Right kidney (tissue), 9 donors: ENCODE measurements at places on chromosomes 5 and 9.
A peak's percentile ranks its signal among the peaks of the same experiment; 100 is the strongest.

DNA sequence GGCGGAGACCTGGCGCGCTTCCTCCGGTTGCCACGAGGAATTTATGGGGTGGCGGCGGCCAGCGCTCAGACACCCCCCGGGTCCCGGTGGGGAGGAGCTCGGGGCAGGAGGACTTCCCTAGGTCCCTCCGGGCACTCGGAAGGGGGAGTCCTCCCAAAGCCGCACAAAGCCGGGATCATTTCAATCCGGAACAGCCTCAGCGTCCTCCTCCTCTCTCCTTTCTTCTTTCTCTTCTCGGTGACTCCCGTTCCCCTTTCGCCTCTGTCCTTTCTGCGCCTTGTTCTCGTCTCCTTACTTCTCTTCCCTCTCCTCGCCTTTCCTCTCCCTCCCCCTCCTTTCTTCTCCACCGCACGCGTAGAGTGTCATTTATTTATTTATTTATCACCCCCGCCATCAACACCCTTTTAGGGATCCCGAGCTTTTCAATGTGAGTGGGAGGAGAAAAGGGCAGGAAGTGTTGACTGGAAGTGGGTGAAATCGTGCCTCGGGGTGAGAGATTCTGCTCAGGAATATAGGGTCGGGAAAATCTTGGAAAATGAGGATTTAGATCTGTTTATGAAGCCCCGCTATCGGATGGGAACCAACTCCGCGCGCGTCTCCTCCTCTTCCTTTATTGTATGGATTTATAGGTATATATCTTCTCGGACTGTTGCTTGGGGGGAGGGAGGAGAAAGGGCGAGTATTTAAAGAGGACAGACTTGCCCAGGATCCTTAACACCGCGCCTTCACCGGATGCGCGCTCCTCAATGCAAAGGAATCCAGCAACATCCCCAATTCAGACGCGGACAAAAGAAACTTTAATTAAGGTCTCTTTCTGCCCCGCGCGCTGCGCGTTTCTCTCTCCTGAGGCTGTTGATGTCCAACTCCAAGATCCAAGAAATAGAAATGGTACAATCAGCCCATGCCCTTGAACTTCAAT, 2.0 kb upstream of the ZNF462 start:
- DNase-seq, result no peak

DNA sequence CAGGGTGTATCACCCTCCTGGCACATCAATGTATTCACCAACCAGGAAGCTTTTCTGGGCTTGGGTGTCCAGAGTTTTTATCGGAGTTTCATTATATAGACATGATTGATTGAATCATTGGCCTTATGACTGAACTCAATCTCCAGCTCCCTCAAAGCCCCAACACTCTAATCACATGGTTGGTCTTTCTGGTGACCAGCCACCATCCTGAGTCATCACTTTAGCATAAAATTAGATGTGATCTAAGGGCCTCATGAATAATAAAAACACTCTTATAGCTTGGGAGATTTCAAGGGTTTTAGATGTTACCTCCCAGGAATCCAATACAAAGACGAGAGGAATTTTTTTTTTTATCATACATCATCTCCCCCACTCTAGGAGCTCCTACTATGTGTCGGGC, 7.7 kb upstream of the PBX3 start:
- no peak for DNase-seq

- DNase-seq, result no peak
These were observed 28.5 kb upstream of the CETN3 start for GRCh38 chr5:90438100-90438499.

GRCh38 chr9:33852216-33852826, 35.4 kb downstream of the UBE2R2 start:
- peak; percentile 11 for DNase-seq

DNA sequence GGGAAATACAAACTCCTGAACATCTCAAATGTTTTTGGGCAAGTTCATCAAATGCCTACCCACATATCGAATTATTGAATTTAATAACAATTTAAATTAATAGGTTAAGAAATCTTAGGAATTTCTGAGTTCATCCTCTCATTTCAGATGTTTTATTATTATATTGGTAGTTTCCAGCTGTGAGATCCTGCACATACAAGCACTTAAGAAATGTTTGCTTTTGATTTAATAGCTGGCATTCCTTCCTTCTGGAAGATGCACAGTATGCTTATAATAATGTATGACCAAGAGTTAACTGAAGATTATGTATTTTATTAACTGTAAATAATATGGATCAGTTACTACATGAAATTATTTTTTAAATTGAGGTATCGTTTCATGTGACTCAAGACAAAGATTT, 13.9 kb downstream of the TNPO1 start:
- no peak for DNase-seq

GRCh38 chr5:11420969-11421368, 483.3 kb downstream of the CTNND2 start:
- DNase-seq, result no peak
